Astrocyte (in vitro differentiated cells and primary cell): ENCODE measurements at places on chromosomes 3 and 15. TPM values are rescaled to one million over a fixed set of nuclear protein-coding genes. Genes with fewer than 3 reads are reported as not detected.

GRCh38 chr15:69275933-69276560 lies 22.7 kb upstream of the PAQR5 start:
- DNase-seq, result no peak
- no peaks in the 10 kb centered on the region for H3K36me3 ChIP-seq
- H3K4me3 ChIP-seq, result no peak overlapping the region
- no peak overlapping the region for H3K27ac ChIP-seq
- no peaks in the 10 kb centered on the region for H3K4me1 ChIP-seq

- H3K36me3 ChIP-seq, result no peaks in the 10 kb centered on the region
- peak; percentile 72 for DNase-seq
- H3K27ac ChIP-seq, result peak overlapping the region; percentile 3
- H3K27me3 ChIP-seq, result no peaks in the 10 kb centered on the region
- H3K4me3 ChIP-seq, result no peak overlapping the region
Observed at GRCh38 chr15:92510163-92510882, 116.6 kb downstream of the ST8SIA2 start.

- no peaks in the 10 kb centered on the region for H3K36me3 ChIP-seq
- H3K27ac ChIP-seq, result no peak overlapping the region
- H3K27me3 ChIP-seq, result no peaks in the 10 kb centered on the region
Observed at GRCh38 chr3:186963636-186964035, 33.3 kb downstream of the ST6GAL1 start.

- DNase-seq, result no peak
- H3K27ac ChIP-seq, result no peak overlapping the region
- no peak overlapping the region for H3K4me3 ChIP-seq
- peaks cover 32% of the 10 kb centered on the region for H3K4me1 ChIP-seq
Observed at GRCh38 chr3:71069797-71070196, 513.7 kb downstream of the FOXP1 start.

DNA sequence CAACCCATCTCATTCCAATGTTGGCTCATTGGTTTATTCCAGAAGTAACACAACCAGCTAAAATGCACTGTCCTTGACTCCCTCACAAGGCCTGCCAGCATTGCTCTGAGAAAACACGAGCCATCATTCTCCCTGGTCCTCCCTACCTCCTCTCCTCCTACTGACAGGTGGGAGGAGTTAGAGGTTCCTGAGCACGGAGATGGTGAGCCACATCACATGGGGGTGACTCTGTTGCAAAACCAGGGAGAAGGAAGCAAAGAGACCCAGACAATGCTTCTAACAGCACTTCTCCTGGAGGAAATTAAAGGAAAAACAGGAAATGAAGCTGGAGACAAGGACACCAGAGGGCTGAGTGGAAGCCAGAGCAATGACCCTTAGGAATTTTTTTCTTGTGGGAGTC lies 667.4 kb downstream of the NTRK3 start:
- DNase-seq, result no peak
- no peak overlapping the region for H3K4me3 ChIP-seq
- no peak overlapping the region for H3K27ac ChIP-seq

GRCh38 chr3:39705351-39705900 lies 104.0 kb upstream of the MYRIP start:
- H3K27me3 ChIP-seq, result no peaks in the 10 kb centered on the region
- H3K27ac ChIP-seq, result no peak overlapping the region
- DNase-seq, result no peak
- no peaks in the 10 kb centered on the region for H3K4me1 ChIP-seq

The NOX5 gene
- total RNA-seq, result 0.09 and 0.14 TPM in 2 replicates

The STAC gene
- total RNA-seq, result 7.1 and 9.4 TPM in 2 replicates
